DMS79 treated with DMSO at 0.1 percent for 48 hours (cell line): ENCODE measurements at places on chromosomes 5 and 9.

DNA sequence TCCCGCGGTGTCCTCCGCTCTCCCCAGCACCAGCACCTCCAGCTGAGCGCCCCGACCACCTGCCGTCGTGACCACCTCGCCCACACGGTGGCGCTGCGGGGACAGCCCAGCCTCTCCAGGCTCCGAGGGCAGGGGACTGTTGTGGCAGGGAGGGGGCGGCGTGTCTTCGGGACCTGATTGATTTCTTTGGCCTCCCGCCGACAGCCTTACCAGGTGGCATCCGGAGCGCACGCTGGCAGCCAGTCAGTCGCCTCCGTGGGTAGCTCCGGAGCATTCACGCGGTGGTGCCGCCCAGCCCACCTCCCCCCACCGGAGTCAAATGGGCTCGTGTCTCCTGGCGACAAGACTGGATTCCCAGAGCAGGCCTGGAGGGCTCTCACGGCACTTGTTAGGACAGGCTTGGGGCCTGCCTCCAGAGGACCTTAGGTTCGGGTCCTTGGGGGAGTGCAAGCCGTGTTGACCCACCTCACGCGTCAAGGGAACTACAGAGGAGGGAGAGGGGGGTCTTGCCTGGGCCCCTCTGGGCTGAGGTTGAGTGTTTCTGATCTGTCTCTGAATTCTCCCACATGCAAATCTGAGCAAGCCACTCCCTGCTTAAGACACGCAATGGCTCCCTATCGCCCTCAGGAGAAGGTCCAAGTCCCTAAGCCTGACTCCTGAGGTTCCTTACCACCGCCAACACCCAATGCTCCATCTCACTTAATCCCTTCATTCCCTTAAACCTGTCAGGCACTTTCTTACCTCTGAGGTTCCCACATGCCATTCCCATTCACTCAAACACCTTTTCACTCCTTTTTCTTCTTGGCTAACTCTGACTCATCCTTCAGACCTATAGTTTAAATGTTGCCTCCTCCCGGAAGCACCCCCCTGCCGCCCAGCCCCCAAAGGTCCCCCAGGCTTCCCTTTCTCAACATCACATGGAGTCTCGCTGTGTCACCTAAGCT, 51.2 kb upstream of the GGTA1 start:
- peak; percentile 70 for DNase-seq

DNA sequence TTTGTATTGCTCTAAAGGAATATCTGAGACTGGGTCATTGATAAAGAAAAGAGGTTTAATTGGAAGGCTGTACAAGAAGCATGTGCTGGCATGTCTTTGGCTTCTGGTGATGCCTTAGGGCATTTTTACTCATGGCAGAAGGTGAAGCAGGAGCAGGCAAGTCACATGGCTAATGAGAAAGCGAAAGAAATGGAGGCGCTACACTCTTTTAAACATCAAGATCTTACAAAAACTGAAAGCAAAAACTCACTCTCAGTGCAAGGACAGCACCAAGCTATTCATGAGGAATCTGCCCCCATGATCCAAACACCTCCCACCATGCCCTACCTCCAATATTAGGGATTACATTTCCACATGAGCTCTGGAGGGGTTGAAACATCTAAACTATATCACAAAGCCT, 1458.8 kb upstream of the ACO1 start:
- no peak for DNase-seq

GRCh38 chr5:166127766-166128570, 2163.5 kb upstream of the WWC1 start:
- DNase-seq = no peak

DNA sequence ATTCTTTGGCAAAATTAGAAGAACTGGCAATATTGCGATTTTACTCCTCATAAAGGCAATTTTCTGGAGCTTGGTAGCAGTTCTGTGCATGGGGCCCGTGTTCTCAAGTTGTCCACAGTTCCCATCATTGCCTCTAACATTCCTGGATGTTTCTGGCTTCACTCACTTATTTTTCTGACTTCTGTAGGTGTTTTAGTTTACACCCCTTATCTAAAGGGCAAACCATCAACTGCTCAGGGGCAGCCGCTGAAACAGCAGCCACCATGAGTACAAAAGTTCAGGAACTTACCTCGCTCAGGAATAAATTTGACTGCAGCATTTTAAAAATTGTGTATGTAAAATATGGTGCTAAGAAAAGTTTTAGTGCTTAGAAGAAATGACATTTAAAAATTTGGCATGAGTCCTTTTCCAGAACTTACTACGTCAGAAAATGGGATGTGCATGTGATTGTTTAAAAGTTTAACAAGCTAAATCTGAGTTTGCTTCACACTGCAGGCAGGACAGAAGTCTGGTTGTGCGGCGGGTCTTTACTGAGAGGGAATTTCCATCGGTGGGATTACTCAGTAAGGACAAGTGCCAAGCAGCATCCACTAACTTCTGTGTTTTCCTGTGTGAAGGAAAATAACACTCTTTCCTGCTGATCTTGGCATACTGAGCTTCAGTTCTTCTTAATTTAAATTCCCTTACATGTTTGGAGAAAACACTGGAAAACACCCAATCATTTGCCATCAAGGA, 261.7 kb downstream of the MAT2B start:
- DNase-seq = no peak

DNA sequence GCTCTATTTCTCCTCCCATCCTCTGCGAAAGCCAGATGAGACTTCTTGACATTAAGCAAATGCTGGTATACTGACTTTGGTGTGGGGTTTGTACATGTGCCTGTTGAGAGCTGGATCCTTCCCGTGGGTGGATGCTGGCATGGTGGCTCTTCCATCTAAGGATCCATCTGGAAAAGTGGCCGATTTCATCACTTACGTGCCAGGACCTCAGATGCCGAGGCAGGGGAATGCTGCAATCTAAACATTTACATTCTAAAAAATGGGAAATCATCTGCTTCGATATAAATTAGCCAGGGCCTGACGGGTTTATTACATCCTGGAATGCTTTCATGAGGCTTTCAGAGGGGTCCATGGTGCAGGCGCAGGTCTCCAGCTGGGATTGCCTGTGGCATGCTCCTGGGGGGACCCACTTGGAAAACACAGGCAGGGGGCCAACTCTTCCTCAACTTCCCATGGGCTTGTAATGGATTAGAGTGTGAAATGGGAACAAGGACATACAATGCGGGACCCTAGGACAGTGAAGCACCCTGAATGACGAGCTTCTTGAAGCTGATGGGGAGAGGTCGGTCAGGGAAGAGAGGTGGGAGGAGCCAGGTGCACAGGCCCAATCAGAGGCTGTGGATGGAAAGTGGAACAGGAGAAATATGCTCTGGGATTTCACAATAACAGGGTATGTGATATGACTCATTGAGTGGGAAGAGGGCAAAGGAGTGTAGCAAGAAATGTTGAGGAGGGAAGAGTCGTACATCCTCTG, 105.5 kb upstream of the PITX1 start:
- DNase-seq = no peak

DNA sequence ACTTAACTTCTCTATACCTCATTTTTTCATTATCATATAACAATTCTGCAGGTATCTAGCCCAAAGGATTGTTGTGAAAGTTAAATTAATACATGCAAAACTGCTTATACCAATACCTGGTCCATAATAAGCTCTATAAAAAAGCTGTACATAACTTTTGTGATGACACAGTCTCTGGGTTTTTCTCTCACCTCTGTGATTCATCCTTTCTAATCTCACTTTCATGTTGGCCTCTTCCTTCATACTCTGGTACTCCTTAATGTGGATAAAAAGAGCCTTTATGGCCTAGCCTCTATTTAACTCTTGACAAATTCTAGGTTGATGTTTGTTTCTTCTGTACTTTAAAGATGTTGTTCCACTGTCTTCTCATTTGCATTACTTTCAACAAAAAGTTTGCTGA, 162.9 kb upstream of the ACOT12 start:
- no peak for DNase-seq

GRCh38 chr9:2727374-2727773, 10.1 kb downstream of the KCNV2 start:
- no peak for DNase-seq

GRCh38 chr5:156667616-156668015, 182.5 kb upstream of the PPP1R2B start:
- DNase-seq = no peak

- no peak for DNase-seq
Observed at GRCh38 chr9:76358628-76359280, 35.5 kb downstream of the RFK start.

DNA sequence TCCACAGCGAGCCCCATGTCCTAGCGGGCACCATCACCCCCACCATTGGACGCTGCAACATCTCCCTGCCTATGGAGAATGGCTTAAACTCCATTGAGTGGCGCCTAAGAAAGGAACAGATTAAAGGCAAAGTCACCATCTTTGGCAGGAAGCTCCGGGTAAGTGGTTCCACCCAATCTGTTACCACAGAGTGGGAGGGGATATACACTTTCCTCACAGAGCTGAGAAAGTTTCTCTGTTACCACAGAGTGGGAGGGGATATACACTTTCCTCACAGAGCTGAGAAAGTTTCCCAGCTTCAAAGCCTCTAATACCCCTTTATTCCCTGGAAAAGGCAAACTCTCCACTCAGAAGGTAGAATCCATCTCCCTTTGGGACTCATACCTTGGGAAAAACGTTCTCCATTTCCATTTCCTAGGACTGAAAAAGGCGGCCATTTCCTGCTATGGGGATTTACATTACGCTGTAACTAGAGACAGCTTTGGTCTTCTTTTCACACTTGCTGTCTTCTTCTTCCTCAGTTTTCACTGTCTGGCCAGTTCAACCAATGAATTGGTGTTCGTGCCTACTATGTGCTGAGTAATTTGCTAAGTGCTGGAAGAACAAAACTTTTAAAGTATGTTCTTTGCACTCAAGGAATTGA, 63.4 kb upstream of the WWC1 start:
- DNase-seq = no peak

- DNase-seq = peak; percentile 13
Observed at GRCh38 chr5:59673438-59674058, 220.0 kb downstream of the PDE4D start.

DNA sequence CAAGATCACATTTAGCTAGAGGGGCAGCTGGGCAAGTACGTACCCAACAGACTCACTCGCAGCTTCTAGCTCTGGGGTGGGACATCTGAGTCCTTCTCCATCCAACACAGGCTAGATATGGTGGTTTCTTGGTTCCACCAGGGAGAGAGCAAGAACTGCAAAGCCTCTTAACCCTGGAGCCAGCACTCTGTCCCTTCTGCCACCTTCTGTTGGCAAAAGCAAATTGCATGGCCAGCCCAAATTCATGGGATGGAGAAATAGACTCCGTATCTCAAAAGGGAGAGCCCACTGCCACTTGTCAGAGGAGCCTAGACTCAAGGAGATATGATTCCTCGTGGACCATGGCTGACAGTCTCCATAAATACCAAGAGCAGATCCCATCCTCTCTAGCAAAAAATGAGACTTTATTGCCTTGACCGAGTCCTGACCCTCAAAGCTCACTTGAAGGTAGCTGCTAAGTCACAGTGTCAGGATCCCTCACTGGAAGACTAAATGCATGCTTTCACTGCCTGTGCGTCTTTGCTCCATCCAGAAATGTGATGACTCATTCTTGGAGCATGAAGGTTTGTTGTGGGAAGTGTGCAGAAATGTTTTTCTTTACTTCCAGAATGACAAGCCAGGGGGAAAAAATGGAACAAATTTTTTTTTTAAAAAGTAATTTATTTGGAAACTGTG, 28.8 kb upstream of the ROR2 start:
- no peak for DNase-seq

GRCh38 chr5:170737591-170737990, 45.9 kb upstream of the GABRP start:
- DNase-seq = no peak

DNA sequence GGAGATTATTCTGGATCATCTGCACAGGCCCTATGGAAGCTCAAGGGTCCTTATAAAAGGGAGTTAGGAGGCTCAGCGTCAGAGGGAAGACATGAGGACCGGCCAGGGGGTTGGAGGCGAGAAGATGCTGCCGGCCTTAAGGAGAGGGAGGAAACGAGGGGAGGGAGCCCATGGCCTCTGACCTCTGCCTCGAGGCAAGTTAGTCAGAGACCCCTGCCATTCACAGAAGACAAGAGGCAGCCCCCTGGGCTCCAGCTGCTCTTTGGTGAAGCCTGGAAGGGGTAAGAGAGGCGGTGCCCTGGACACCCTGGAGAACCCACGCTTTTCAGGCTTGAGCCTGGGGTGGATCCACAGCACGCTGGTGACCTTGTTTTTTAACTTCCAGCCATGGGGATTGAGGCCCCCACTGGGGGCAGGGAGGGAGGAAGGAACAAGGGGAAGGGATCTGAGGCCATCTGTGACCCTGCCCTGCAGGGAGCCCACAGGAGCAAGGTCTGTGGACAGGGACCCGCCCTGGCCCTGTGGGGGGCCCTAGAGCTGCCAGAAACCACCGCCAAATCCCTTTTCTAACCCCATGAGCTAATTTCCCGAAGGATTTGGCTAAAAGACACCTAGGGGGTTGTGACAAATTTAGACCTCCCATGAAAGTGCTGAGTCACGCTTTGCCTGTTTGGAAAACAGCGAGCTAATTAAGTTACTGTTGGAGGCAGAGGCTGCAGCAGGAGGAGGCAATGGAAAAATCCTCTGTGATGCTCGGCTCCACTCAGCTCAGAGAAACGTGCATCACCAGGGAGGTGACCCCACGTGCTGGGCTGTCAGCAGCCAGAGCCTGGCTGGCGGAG, 49.7 kb downstream of the OLFM1 start:
- DNase-seq = peak; percentile 5

DNA sequence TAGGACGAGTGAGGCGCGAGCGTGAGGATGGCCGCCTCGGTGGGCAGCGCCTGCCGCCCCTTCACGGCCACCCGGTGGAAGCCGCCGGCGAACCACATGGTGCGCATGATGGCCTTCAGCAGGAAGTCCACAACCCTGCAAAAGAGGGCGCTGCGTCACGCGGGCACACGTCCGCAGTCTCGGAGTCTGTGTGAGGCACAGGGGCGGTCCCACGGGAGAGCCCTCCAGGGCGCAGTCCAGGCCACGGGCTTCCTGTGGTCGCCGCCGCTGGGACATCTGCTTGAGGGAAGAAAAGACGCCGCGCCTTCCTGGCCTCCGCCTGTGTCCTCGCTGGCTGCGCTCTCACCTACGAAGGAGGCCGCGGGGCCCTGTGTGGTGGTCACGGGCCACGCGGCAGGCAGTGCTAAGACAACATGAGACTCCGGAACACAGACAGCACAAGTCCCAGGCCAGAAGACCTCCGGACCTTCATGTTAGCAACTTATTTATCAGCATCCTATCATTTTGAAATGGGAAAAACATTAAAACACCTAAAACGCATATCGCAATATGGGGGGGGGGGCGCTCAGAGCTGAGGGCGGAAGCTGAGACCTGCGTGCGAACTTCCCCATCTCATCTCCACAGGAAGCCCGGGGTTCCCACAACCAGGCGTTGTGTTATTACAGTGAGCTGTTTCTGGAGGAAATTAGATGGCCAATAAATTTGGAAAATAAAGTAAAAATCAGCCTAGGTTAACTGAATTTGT, 28.8 kb downstream of the LPCAT1 start:
- DNase-seq = no peak

- no peak for DNase-seq
Observed at GRCh38 chr9:94277885-94278536, 18.9 kb downstream of the ZNF169 start.

DNA sequence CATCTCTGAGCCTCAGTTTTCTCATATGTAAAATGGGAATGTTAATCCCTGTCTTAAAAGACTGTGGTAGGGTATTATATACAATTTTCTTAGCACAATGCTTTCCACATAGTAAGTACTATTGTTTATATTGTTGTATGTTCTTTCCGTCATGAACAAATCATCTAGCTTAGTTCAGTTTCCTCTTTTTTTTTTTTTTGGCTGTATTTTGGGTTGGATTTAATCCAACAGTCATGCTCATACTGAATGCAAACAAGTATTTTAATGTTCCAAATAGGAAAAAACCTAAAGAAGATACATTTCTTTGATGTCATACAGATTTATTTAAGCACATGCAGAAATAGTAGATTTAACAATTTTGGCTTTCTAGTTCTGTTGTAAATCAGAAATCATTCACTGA, 95.1 kb downstream of the RNF180 start:
- no peak for DNase-seq
